ENCODE measurements at places on chromosomes 12 and 14.

- no peak for DNase-seq
Observed at GRCh38 chr12:96094201-96094600, 58.8 kb upstream of the LTA4H start.

- DNase-seq, result peak; percentile 27
Observed at GRCh38 chr14:67571275-67571990, 28.6 kb downstream of the PIGH start.

DNA sequence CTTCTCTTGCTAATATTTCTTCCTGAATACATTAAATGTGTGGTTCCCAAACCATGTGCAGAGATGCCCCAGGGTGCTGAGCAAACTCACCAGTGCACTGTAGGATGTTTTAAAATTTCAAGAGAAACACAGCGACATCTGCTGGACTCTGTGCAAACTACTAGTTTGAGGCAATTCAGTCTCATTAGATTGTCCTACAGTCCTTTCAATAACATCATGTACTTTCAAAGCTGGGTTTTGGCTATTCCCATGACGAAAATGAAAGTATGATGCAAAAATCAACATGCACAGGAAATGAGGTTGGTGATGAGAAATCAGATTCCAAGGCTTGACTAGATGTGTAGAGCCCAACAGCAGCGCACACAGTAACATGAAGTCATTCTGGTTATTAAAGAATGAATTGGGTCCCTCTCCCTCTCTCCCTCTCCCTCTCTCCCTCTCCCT is 66.3 kb downstream of the CLIP1 start:
- DNase-seq, result peak; percentile 7

GRCh38 chr14:74364271-74364880 is 16.1 kb downstream of the VRTN start:
- no peak for DNase-seq
